CD4-positive, alpha-beta T cell treated with Interleukin-4 for 4 hours (primary cell): ENCODE measurements at places on chromosomes 1 and 21.

DNA sequence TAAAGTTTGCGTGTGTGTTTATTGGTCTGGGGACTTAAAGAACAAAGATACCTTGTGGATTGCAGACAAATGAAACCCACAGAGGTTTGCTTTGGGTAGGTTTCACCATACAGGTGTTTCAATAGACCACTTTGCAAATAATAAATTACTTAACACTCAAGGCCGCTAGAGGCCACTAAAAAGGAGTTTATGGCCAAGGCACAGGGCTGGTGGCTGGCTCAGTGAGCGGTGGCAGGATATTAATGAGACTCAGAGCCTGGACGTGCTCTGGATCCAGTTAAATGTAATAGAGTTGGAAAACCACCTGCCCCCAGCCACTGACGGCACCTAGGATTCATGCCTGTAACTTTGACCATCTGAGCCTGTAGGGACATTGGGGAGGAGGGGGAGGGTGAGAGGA, 44.5 kb downstream of the LRRC38 start:
- no peak for DNase-seq

DNA sequence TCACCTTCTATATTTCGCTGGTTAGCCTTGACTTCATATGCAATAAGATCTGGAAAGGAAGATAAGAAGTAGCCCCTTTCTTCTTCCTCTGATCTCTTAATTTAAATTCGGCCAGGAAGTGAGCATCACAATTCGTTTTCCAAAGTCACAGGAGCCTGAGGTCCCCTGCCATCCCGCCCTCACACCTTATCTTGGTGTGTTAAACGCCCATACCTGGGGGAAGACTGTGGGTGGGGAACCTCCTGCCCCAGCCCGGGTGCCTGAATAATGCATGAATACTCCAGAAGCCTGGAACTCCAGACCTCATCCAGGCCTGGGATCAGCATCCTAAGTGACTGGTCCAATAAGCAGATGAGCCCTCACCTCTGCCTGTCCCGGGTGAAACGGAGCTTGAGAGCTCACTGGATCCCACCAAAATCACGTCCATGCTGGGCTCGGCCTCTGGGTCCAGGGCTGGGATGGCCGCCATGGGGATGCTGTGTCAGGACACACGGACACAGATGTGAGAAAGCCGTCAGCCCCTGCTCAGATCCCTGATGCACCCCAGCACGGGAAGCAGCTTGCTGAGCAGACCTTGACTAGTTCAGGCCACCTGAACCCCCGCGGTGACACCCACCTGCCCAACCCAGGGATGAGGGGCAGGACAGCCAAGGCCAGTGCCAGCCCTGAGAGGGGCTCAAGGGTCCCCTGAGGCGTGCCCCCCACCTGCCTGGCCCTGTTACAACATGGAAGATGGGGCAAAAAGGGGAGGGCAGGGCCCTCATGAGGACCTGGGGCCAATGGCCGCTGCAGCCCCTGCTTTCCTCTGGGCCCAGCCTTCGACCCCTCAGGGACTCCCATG, 686 bp downstream of the DNMT3L start:
- DNase-seq: no peak

DNA sequence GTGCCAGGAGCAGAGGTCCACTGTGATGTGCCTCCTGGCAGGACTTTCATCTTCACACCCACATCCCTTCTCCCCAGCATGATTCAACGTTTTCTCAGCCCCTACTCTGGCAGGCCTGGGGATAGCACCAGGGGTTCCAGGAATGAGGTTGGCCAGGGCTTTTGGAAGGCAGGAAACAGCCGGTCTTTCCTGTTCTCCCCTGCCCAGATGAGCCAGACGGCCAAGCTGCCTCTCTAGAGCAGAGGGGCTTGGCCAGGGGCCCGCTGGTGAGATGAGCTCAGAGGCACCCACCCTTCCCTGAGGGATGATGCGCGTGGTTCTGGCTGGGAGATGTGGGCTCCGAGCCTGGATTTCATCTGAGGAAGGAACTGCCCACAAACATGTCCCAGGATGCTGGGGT, 4.3 kb upstream of the MFAP2 start:
- no peak for DNase-seq

DNA sequence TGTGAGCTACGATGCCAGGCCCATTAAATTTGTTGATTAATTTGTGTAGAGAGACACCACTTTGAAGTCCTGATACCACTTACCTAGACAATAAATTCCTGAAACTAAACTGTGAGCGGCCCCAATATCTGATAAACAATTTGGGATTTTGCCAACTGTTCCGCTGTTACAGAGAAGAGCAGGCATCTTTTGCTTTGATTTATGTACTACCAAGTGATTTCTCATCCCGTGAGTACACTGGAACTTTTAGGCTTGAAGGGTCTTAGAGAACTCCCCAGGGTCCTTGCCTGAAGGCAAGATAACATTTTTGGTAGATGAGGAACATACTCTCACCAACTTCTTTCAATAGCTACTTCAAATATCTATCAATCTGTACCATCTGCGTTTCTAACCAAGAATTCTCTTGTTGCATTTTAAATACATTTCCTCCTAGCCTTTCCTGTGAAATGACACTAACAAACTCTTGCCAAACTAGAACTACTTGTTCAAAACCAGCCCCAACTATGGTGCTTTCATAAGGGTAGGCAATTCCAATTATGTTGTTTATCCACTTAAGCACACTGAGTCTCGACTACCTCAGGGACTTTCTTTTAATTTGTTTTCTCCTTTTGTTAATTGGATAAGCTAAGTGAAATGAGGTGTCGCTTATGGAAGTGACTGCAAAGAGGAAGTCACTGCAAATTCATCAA, 23.2 kb upstream of the SLC30A1 start:
- DNase-seq: no peak
